Stimulated activated CD8-positive, alpha-beta memory T cell treated with anti-CD3 and anti-CD28 coated beads, Interleukin-4, amount 100 ng/mL, for 24 hours (primary cell): ENCODE measurements at places on chromosomes 11 and 22.

DNA sequence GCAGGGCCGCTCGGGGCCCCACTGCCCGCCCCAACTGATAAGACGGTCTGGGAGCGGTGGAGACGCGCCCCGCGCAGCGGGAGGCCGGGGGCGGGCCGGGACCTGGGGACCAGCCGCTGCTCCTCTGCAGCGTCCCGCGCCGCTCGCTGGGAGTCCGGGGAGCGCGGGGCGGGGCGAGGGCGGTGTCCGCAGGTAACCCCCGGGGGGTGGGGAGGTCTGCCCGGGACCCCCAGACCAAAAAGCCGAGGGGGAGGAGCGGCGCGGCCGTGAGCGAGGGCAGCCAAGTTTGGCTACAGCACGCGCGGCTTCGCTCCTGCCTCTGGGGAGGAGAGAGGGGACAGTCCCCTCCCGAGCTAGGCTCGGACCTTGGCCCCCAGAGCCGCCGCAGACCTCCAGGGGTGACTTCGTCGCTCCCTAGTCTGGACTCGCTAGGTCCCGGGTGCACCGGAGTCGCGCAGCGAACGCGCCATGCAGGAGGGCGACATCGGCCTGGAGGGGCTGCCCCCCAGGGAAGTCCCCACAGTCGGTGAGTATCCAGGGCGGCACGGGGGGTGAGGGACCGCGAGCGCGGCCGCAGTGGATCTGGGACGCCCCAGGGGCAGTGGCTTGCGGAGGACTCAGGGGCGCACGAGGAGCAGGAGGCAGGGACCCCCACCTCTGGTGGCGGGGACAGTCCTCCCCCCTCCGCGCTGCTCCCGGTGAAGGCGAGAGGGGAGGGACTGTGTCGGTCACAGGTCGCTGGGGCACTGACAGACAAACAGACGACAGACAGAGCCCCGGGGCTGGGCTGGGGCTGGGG, 92.3 kb upstream of the ANO1 start:
- DNase-seq, result no peak

DNA sequence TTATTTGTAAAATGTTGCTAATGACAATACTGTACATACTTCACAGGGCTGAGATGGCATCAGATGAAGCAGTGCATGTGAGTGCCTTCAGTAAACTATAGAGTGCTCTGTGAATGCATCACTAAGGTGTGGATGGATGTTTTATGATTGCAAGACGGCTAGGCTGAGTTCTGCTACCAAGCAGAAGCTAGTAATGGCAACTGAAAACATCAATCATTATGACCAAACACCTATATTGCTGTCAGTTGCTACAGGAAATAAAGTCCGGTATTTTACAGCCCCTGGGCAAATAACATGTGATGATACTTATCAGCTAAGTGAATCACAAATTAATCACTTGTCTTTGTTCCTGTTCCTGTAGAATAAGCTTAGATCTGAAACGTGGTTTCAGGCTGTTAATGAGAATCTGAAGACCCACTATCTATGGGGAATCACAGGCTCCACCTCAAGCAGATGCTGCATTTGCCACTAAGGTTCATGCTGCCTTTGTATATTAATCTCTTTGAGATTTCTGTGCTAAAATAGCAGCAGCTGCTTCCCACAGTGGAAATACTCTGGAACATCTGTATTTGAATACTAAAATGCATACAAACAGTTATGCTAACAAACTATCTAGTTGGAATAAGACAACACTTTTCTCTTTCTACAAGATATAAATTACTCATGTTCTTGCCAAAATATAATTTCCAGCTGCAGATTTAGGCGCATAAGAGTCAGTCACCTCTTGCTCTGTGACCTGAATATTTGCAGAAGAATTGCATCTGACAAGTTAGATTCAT, 254.0 kb upstream of the PITPNB start:
- no peak for DNase-seq

GRCh38 chr22:46854125-46854870, 91.8 kb downstream of the TBC1D22A start:
- no peak for DNase-seq

DNA sequence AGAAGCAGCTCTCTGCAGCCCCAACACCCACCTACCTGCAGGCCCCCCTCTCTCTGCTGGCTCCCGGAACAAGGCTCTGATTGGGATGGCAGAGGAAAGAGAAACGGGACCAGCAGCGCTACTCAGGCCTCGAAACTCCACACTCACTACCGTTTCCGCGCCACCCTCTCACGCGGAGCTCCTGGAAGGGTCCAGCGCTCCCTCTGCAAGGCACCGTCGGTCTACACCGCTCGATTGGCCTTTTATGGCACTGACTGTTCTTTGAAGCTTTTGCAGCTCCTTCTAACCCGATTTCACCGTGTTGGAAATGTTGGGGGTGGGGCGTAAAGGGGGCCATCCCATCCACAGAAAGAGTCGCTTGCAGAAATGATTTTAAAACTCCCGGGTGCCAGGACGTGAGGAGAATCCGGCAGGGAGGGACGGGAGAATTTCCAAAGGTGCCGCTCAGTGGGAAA, 323 bp upstream of the PANX1 start:
- no peak for DNase-seq

DNA sequence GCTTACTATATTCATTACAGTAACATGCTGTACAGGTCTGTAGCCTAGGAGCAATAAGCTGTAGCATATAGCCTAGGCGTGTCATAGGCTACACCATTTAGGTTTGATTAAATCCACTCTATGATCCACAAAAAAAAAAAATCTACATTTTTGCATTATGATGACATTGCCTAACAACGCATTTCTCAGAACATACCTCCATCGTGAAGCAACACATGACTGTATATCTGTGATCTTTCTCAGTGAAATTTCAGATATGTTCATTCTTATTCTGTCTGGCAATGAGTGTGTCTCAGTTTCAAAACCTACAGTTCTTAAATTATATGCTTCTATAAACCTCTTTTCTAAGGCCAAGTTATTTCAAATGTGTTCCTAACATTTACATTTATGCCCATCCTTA, 140.3 kb downstream of the CADM1 start:
- no peak for DNase-seq

GRCh38 chr11:28808771-28809170, 700.6 kb downstream of the METTL15 start:
- no peak for DNase-seq

- DNase-seq, result no peak
Measured at GRCh38 chr11:18731441-18731840, 5.5 kb upstream of the IGSF22 start.

GRCh38 chr11:2207773-2208621, 36.4 kb upstream of the TH start:
- no peak for DNase-seq

- no peak for DNase-seq
Measured at GRCh38 chr22:44964722-44965078, 45.1 kb downstream of the PHF21B start.

GRCh38 chr11:67300756-67301312, 2.5 kb upstream of the SSH3 start:
- no peak for DNase-seq
